ENCODE measurements at places on chromosomes 5 and 9. TPM values are rescaled to one million over a fixed set of nuclear protein-coding genes. Genes with fewer than 3 reads are reported as not detected.

The ANKRD20A1 gene
- 0.97 TPM for total RNA-seq

- no peak for DNase-seq
Measured at GRCh38 chr5:143525176-143525575, 121.7 kb upstream of the NR3C1 start.

The PDE6A gene
- total RNA-seq = not detected

The FGFR4 gene
- 11.4 TPM for total RNA-seq

DNA sequence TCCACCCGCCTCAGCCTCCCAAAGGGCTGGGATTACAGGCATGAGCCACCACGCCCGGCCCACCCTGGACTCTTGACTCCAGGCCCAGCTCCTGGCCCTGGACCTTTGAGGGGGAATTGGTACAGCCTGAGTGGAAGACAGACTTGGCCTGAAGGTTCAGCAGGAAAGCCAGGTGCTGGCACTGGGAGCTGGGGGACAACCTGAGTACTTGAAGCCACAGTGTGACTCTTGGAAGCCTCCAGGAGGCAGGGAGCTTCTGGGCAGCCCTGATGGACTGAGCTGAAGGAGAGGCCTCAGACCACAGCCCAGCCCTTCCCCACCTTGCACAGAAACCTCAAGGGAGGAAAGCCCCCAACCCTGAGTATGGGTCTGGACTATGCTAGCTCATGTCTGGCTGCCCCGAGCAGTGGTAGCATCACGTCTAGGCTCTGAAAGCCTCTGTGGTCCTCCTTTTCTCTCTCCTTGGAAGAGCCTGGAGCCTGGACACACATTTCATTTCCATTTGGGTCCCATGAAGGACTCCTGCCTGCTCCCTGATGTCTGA, 54.1 kb downstream of the RASGEF1C start:
- no peak for DNase-seq

The CARTPT gene
- total RNA-seq = not detected

The RABEPK gene
- total RNA-seq = 37.4 TPM

- DNase-seq = peak; percentile 65
Measured at GRCh38 chr9:116087751-116088194, 65.8 kb upstream of the PAPPA start.

DNA sequence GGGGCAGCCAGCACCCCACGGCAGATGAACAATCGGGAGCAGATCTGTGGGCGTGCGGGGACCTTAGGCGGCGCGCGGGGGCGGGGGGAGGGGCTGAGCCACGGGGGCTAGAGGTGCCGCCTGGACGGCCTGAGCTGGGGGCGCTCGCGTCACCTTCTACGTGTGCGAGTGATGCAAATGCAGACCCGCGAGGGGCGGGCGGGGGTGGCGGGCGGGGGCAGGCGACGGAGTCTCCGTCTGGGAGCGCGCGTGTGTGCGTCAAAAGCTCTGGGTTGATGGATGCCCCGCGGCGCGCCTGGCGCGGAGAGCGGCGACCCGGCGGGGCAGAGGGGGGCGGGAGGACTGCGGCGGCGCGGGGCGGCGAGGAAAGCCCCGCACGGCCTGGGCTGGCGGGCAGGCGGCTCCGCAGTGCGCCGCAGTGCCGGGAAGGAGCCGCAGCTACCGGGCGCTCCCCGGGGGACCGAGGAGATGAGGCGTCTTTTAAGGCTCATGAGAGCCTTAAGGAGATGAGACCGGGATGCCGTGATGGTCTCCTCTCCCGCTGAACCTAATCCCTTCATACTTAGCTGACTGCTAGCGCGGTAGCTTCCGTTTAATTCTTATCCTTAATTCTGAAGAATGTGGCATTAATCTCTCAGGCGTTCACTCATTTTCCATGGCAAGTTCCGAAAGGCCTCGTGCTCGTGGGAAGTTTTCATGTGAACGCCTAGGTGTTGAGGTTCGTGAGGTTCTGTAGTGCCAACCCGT, 1.5 kb downstream of the SV2C start:
- no peak for DNase-seq

DNA sequence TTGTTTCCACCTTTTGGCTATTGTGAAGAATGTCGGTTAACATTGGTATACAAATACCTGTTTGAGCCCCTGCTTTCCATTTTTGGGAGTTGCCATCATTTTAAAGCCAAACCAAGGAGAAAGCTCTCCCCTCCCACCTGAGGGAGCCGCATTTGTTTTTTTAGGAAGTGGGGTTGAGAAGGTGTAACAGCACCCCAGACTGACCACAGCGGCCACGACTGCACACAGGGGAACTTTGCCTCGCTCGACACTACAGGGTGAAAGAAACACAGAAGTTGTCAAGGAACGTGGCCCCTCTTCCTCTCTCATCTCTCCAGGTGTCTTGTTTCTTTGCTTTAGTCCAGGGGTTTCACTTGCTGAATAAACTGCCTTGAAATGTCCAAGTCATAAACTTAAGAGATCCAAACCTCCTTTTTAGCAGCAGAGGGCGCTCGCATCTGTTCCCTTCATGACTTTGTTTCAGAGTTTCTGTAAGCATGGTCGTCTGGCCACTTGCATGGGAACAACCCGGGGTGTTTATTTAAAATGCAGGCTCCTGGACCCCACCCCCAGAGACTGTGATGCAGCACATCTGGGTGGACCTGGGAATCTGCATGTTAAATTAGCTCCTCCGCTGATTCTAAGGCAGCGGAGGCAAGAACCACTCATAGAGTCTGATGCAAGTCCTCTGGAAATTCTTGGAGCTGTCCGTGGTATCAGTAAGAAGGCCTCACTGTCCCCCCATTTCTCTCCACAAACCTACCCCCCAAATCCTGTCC, 2.1 kb upstream of the TTLL11 start:
- peak; percentile 39 for DNase-seq

GRCh38 chr9:35294066-35294465, 132.3 kb downstream of the UNC13B start:
- no peak for DNase-seq

The ANKDD1B gene
- total RNA-seq = not detected

GRCh38 chr5:7367780-7368179, 28.2 kb upstream of the ADCY2 start:
- DNase-seq = no peak

- no peak for DNase-seq
Measured at GRCh38 chr5:132203464-132203818, 24.2 kb downstream of the P4HA2 start.

GRCh38 chr5:135246923-135247795, 151.9 kb downstream of the MACROH2A1 start:
- peak; percentile 97 for DNase-seq

The IL13 gene
- total RNA-seq = not detected

DNA sequence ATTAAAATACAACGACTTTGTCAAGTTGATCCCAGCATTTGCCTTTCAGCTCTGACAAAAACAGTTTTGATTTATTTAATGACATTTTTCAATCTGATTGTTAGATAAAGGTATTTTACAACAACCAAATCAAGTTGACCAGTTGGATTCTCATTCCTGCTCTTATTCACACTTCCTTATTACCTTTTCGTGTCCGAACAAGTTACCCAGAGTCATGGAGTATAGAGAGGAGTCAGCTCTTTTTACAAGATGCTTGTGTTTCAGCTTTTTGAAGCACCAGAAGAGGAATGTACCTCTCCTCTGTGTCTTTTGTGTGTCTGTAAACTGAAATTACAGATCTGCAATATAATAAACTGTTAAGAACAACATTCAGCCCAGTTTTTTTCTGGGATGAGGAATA, 151.3 kb upstream of the TMEM161B start:
- DNase-seq = no peak

DNA sequence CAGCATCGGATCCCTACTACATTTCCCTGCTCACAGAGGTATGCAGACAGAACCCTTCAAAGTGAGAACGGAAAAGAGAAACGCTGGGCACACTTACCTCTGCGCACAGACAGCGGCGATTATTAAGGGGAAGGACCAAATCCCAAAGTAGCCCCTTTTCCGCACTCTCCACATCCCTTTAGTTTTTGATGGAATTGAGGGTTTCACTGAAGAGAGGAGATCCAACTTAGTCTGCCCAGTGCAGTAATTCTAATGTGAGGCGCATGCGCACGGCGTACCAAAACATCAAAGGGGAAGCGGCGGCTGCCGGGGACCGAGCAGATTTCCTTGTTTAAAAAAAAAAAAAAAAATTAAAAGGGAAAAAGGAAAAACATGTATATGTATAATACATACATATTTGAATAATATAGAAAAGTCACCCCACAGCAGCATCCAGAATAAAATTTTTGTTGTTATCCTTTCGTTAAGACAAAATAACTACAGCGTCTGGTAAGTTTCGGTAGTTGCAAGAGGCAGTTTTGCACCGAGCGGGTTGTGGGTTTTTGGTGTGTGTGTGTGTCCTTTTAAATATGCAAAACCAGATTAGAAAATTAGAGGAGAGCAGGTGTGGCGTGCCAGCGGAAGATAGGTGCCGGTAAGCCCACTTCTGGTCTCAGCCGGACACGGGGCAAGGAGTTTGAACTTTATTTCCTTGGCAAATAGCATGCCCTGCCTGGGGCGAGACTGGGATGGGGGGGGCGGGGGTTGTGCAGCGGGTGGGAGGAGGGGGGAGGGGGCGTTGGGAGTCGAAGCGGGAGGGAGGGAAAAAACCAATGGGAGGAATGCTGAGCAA, at the start of gene GABRB2:
TSS of gene GABRB2 (minus strand) at position 256 of the 832 bp plus-strand sequence. CDS start at position 174, 82 bp downstream.
- peak; percentile 39 for DNase-seq

The SLC6A19 gene
- not detected for total RNA-seq

DNA sequence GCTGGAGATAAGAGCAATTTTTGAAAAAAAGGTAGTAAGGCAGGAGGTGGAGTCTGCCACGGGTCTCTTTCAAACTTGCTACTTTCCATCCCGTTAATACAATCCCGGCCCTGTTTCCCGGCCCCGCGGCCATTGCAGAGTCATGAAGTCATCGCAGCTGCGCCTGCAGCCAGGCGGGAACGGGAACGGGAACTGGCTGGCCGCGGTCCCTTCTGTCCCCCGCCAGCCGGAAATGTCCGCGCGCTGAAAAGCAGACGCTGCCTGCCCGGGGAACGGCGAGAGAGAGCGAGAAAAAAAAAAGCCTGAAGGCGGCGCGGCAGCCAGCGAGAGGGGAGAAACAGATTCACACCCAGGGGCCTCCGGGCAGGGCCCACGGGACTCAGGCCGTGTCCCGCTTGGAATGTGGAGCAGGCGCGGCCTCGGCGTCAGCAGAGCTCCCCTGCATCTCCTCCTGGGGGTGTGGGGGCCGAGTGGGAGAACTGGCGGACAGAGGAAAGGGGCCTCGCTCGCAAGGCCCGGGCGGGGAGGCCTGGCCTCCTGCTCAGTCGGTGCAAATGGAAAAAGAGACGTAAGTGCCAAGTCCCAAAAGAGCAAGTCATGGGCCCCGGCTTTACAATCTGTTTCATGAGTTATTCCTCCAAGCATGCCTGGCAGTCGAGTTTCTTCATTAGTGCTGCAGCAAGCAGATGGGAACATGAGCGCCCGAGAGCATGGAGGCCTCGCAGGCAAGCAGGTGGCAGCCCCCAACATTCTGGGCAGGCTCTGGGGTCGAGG, 201.2 kb upstream of the GAS1 start:
- DNase-seq = peak; percentile 51
